ENCODE measurements at places on chromosomes 7 and 10.

GRCh38 chr10:12181065-12181775, 14.5 kb downstream of the NUDT5 start:
- DNase-seq = no peak

DNA sequence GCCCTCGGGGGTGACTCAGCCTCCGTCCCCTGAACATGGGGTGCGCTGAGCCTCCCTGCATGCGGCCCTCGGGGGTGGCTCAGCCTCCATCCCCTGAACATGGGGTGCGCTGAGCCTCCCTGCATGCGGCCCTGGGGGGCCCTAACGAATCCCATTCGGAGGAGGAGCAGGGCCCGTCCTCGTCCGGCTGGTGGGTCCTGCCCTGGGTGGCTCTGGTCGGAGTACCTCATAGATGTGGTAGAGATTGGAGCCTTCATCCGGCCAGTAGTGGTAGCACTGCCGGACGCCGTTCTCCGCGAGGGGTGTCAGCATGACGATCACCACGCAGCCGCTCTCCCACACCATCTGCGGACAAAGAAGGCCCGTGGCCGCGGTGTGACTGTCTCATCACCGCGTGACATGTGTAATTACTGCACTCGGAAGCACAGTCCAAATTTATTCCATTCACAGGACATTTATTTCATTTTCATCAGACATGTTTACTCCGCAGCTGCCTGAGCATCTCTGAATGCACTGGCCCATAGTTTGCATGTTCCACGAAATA, 241.1 kb downstream of the DNAJB6 start:
- no peak for DNase-seq

DNA sequence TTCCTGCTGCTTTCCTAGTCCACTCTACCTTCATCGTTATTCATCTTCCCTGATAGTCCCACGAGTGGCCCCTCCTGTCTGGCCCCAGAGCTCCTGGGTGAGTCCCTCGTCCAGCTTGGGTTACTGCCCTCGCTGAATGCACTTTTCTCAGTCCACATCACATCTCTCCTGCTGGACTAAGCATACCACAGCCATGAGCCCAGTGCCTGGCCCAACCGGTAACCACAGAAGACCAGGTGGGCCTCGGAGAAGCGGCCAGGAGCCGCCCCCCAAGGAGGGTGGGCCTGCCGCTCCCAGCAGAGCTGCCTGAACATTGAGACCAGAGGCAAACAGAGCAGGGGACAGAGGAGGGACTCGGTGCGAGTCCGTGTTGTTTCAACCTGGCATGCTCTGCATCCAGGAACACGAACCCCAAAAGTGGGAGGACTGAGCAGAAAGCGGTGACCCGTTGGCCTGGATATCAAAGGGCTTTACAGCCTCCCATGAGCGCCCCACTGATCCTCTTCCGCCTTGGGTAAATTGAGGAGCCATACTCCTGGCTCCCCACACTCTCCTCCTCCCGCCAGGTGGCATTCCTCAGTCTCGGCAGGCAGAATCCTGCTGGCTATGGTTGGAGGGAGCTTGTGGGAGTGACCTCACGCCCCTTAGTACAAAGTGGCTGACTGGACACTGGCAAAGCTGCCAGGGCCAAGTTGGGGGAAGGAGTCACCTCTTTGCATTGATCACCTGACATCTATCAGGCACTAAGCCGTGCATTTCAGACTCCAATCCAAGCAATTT, 13.3 kb downstream of the TMEM72 start:
- DNase-seq = no peak

GRCh38 chr7:130925136-130925794, 191.3 kb upstream of the KLF14 start:
- no peak for DNase-seq

GRCh38 chr10:73079779-73080541, 16.7 kb downstream of the P4HA1 start:
- no peak for DNase-seq

DNA sequence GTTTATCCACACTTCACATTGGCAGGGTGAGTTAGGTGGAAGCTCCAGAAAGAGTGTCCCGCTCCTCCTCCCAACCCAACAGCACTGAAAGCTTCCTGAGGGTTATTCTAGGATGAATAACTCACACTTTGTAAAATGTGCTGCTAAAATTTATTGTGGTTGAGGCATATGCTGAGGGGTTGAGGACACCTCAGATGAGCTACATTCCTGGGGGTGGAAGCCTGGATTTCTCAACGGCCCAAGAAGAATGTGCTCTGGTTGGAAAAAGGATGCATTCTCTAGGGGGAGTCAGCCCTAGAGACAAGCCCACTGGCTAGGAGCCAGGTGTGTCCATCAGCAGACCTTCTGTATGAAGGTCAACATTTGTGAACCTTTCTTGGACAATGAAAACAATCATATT, 91.5 kb upstream of the PDE1C start:
- no peak for DNase-seq

DNA sequence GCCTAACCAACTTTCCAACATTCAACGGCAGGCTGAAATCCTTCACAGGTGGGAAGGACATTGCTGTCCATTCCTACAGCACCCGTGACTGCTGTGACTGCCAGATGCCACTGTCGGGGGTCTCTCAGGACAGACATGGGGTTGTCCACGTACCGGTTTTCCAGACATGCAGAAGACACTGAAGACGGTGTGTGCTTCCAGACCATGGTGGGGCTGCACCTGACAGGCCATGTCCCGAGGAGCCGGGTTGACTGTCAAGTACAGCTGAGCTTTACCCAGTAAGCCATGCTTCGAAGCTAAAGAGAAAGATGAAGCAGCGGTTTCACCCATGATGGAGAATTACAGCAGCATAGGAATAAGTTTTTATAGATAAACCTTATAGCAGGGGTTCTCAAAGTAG, 70.9 kb downstream of the PKD1L1 start:
- no peak for DNase-seq

- no peak for DNase-seq
These were observed 35.9 kb upstream of the HDAC9 start for GRCh38 chr7:18459484-18460245.

- DNase-seq = no peak
These were observed 11.3 kb downstream of the RAB11FIP2 start for GRCh38 chr10:118035354-118036005.

DNA sequence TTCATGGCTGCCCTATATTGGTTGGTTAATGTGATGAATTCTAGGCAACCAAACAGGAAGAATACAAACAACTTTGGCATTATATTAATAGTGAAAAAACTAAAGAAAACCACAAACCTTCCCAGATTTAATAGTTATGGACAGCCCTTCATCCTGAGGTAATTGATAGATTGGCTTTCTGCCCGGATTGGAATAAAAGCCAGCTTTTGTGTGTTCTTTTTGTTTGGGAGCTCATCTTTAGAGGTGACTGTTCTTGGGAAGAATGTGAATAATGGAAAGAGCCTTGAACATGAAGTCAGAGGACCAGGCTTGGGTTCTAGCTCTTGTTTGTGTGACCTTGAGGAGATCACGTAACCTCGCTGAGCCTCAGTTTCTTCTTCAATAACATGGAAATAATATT, 92.3 kb downstream of the VTI1A start:
- DNase-seq = no peak

GRCh38 chr10:381805-382204, 246.6 kb downstream of the ZMYND11 start:
- no peak for DNase-seq

GRCh38 chr7:96021568-96021967, 249.2 kb downstream of the DYNC1I1 start:
- DNase-seq = no peak

- no peak for DNase-seq
These were observed 140.6 kb downstream of the NRP1 start for GRCh38 chr10:33193701-33194521.

GRCh38 chr10:129525401-129525801, 58.4 kb downstream of the MGMT start:
- DNase-seq = no peak

DNA sequence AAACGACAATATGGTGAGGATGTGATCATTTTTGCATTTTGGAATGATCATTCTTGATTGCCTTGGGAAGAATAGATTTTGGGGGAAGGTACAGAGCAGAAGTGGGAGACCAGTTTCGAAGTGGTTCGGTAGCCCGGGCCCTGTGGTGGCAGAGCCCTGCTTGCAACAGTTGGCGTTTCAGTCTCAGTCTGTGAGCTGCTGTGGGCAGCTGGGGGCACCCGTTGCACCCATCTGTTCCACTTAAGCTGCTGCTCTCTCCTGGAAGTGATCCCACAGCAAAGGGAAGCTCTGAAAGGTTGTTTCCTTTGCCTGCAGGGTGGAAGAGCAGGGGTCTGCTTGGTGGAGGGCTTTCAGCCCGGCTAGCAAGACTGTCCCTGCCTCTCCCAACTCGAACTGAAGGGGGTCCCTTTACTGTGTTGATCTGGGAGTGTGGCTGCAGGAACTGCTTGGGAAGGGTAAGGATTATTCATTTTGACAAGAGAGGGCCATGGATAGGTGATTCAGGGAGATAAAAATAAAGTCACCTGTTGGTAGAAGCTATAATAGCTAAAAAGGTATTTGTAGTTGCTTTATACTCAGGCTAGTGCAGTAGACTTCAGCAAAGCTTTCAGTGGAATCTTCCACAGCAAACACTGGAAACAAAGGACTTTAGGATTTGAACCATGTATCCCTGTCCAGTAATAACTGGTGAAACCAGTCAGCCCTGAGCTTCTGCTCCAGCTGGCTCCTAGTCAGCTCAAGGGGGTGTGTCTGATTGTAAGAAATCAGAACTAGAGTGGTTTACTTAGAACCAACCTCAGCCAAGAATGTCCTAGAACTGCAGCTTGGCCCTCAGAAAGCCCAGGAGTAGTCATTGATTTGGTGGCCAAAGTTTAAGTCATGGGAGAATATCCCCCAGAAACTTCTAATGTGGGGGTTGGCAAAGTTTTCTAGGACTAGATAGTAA, 53.1 kb upstream of the PDCD4 start:
- no peak for DNase-seq

DNA sequence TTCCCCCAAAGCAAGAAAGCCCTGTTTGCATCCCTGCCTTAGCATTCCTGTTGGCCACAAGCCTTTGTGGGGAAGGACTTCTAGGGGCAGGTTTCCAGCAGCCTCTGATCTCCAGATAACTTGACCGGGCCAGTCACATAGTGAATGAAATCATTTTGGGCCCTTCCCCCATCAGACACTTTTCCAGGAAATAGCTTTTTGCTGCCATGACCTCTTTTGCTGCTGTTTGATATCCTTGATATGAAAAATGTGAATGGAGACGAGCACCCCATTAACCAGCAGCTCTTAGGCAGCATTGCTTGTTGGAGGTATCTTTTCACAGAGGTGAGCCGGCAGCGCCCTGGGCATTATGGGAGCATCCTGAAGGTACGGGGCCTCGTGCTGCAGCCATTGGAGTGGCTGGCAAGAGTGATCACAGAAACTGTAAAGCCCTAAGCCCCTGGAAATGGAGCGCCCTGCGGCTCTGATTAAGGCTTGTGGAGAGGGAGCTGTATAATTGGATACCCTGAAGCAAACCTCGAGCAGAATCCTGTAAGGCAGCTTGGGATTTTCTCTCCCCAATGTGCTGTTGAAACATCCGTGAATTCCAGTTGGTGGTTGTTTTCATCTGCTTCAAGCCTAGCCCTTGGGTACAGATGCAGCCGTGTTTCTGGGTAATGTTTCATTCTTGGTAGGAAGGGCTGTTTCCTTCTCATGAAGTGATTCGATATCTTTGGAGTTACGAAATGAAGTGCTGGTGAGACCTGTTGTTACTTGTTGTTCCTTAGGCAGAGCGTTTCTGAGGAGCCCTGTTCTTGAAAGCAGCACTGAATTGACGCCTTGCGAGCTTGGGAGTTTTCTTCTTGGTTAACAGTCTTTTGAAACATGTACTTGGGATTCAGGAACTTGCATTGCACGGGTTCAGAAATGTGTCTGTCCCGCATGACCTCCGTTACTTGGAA, 179.0 kb downstream of the PTEN start:
- no peak for DNase-seq

DNA sequence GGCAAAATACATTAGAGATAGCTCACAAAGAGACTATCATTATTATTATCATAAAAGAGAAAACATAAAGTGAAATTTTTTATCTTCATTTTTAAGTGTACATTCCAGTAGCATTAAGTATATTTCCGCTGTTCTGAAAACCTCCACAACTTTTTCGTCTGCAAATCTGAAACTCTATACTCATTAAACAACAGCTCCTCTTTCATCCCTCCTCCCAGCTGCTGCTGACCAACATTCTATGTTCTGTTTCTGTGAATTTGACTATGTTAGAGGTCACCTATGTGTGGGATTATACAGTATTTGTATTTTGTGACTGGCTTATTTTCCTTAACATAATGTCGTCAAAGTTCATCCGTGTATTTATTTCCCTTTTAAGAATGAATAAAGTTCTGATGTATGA, 429.3 kb upstream of the TPK1 start:
- no peak for DNase-seq

DNA sequence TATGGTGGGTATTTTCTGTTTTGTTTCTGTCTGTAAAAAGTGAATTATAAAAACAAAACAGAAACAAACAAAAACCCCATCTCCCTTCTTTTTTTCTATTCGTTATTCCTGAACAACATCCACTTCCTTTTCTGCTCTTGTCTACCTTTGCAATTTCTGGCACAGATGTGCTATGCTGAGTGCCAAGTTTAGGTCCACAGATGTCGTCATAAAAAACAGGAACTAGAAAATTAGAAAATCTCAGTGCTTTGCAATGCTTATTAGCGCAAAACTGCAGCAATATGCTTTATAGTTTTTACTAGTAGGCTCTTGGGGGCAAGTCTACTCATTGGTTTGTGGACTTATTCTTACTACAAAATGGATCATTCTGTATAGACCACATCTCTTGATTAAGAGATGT, 94.2 kb upstream of the PRKCQ start:
- no peak for DNase-seq

- no peak for DNase-seq
These were observed 34.0 kb downstream of the C7orf25 start for GRCh38 chr7:42877862-42878261.

GRCh38 chr7:64996305-64996704, 5.5 kb upstream of the ZNF117 start:
- no peak for DNase-seq
